ENCODE measurements at places on chromosomes 1 and 21.
A peak's percentile ranks its signal among the peaks of the same experiment; 100 is the strongest.

GRCh38 chr1:153990468-153991150 is at the start of gene RPS27:
TSS of gene RPS27 (plus strand) at chr1:153990762. CDS start at chr1:153990797, 35 bp downstream.
- peak; percentile 90 for DNase-seq

DNA sequence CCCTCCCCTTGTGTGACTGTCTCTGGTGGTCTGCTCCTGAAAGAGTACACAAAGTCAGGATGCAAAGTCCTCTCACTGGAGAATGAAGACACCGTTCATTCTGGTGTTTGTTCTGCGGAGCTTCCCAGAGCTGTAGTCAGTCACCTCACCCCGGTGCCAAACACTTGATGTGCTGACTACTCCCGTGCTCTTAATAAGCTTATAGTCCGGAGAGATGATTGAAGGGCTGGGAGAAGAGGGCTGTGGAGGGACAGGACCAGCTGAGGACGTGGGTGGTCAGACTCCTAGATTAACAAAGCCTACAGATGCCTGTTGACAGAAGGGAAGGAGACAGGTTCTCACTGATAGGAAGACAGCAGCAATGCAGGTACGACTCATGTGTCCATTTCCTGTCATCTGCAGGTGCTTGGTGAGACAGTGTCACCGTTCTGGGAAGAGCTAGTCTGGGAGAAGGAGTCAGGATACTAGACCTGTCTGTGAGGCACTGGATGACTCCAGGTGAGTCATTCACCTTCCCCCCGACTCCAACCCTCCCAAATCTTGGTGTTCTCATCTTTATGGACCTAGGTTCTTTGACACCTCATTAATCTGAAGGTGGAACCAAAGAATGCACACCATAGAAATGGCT is 40.4 kb upstream of the LRRN2 start:
- DNase-seq, result no peak

DNA sequence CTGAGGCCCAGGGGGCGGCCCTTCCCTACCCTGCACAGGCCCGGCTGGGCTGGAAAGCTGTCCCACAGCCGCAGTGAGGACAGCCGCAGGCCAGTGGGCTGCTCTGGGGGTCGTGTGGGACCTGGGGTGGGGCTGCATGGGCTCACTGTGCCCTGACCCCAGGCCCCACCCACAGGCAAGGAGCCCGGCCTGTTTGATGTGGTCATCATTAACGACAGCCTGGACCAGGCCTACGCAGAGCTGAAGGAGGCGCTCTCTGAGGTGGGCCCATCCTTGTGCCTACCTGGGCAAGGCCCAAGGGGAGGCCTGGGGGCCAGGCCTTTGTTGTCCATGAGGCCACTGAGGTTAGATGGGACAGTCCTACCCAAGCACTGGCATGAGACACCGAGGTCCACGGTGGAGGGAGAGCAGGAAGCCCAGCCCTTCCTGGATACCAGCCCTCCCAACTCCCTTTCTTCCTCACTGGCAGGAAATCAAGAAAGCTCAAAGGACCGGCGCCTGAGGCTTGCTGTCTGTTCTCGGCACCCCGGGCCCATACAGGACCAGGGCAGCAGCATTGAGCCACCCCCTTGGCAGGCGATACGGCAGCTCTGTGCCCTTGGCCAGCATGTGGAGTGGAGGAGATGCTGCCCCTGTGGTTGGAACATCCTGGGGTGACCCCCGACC is 1.4 kb upstream of the GJC2 start:
- DNase-seq, result no peak

GRCh38 chr21:42580793-42581321 is 67.2 kb downstream of the SLC37A1 start:
- DNase-seq, result no peak

- peak; percentile 2 for DNase-seq
These were observed 94.7 kb downstream of the DMRTB1 start for GRCh38 chr1:53553734-53554509.

DNA sequence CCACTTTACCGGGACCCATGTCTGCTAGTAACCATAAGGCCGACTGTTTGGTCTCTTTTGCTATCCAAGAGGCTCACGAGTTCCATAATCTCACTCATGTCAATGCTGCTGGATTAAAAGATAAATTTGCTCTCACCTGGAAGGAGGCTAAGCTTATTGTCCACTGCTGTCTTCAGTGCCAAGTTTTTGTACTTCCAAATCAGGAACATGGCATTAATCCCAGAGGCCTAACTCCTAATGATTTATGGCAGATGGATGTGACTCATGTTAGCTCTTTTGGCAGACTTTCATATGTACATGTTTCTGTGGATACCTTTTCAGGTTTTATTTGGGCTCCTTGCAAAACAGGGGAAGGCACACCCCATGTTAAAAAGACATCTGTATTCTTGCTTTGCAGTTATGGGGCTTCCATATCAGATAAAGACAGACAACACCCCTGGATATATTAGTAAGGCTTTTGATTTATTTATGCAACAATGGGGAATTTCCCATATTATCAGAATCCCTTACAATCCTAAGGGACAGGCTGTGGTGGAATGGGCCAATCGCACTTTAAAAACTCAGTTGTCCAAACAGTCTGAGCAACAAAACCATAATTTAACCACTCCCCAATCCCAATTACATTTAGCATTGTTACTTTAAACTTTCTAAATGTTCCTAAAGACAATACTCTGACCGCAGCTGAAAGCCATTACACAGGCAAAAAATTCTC is 162.7 kb downstream of the IER5 start:
- no peak for DNase-seq

DNA sequence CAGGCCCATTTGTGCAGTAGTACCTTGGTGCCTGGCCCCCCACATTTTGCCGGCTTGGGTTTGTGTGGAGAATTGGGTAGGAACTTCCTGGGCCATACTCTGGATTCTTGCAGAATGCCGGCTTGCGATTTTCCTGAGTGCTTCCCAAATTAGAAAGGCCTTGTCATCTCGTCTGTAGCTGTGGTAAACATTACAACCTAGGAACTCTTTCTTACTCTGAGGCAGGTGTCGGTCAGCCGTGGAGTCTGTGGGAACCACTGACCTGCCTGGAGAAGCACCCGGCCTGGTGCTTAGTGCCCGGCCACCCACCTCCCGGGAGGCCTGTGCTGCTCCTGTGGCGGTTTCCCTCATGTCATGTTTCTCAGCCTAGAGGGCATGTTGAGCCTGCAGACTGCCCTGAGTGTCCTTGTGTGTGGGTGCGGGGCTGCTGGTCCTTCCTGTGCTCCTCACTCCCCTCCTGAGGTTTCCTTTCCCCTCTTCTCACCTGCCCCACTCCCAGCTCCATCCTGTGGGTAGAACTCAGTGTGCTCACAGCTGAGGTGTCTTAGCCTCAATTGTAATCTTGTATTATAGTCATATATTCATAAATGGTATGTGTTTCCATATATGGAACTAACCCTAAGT is 64.7 kb downstream of the S100B start:
- no peak for DNase-seq

GRCh38 chr21:37432710-37433455 is 66.3 kb downstream of the DYRK1A start:
- no peak for DNase-seq

- no peak for DNase-seq
These were observed 72.4 kb downstream of the ZNF281 start for GRCh38 chr1:200337410-200337809.

DNA sequence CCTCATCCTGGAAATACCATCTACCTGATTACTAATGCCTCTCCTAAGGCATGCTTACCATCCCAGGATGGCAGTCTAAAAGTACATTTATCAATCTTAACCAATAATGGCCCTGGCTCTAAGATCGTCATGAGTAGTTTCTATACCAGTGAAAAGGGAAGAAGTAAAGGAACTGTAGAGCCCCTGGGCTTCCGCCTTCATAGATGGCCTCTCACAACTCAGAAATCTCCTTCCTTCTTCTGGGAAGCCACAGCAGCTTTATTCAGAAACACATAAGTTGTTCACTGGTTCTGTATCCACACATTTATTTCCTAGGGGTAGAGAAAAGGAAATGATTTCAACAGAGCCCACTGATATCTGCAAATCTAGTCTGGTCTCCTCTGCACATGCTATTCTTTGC is 41.0 kb upstream of the CD5L start:
- DNase-seq, result no peak

GRCh38 chr1:86259390-86259789 is 102.8 kb upstream of the COL24A1 start:
- no peak for DNase-seq

DNA sequence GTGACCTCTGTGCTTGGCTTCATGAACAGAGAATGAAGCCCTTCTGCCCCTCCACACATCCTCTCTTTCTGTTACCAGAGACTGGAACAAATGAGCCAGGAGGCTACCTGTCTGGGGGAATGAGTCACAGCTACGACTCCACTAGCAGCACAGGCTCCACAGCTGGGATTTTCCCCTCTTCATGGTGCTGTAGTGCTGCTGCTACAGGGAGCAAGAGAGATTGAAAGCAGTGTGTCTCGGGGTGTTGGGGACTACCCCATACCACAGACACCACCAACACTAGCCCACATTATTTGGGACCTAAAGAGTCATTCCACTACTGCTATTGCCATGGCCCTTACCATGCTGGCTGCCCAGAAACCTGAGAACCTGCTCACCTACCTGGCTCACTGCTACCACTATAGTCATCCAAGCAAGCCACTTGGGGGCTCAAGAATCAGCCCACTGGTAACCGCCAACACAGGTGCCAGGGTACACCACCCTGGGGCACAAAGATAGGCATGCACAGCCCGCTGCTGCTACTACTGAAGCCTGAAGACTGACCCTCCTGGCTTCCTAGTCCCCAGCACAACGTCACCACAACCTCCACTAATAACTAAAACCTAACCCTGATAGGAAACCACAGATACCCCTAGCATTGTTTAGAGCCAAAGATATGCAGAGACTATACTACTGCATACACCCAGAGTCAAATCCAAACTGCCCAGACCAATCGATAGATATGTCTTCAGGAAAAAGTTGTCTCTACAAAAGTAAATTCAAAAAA is 17.7 kb downstream of the CD1E start:
- no peak for DNase-seq

DNA sequence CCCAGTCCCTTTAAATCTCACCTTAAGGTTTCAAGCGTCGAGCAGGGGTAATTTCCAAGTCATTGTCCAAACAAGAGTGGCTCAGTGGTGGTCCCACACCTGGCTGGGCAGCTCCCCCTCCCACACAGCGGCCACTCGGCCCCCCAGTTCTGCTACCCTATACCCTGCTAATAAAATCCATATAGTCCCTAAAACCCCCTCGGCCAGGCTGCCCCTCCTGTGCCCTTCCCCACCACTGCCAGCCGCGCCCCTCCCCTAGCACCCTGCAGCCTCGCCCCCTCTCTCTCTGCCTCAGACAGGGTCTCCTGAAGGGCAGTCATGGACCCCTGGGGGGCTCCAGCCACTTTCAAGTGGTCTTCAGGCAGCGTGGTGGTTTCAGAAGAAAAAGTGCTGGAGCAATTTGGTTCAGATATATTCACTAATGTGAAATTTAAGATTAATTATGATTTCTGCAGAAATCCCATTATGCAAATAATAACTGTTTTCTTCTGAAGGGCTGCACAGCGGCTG is 34.2 kb upstream of the TTC34 start:
- no peak for DNase-seq

GRCh38 chr1:112626193-112626592 is 6.6 kb downstream of the CAPZA1 start:
- no peak for DNase-seq

GRCh38 chr1:113812661-113813135 is 422 bp upstream of the RSBN1 start:
- DNase-seq, result peak; percentile 50

GRCh38 chr1:164761009-164761408 is 202.0 kb downstream of the PBX1 start:
- no peak for DNase-seq

DNA sequence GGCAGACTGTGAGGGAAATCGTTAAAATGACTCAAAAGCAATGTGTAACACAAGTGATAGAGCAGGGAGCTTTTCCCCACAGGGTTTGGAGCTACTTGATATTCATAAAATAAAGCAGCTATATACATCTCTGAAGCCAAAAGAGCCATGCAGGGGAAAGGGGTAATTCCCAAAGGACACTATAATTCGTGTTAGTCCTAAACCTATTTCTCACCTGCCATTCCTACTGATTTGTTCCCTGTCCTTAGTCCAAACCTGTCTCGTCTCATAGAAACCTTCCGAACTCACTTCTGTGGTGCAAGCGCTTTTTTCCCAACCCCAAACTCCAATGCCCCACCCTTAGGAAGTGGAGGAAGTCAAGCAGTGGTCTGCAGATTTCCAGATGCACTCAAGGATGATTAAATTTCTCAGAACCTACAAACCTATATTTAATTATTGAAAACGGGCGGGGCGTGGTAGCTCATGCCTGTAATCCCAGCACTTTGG is 946 bp upstream of the HNRNPR start:
- DNase-seq, result peak; percentile 14

- peak; percentile 46 for DNase-seq
These were observed 76.4 kb downstream of the ATP5PO start for GRCh38 chr21:33839167-33839716.

DNA sequence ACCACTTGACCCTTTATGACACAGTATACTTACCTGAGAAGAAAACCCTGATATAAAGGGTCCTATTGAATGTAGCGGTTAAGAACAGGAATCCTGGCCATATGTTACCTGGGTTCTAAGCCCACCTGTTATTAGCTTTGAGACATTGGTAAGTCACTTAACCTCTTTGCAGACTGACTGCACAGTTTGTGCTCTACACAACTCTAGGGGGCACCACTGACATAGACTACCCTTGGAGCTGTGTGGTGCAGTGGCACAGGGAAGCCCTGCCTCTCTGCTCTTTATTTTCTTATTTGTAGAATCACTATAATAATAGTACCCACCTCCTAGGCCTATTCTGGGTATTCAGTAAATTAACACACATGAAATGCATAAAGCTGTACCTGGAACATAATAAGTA is 165.6 kb downstream of the C1orf94 start:
- no peak for DNase-seq

DNA sequence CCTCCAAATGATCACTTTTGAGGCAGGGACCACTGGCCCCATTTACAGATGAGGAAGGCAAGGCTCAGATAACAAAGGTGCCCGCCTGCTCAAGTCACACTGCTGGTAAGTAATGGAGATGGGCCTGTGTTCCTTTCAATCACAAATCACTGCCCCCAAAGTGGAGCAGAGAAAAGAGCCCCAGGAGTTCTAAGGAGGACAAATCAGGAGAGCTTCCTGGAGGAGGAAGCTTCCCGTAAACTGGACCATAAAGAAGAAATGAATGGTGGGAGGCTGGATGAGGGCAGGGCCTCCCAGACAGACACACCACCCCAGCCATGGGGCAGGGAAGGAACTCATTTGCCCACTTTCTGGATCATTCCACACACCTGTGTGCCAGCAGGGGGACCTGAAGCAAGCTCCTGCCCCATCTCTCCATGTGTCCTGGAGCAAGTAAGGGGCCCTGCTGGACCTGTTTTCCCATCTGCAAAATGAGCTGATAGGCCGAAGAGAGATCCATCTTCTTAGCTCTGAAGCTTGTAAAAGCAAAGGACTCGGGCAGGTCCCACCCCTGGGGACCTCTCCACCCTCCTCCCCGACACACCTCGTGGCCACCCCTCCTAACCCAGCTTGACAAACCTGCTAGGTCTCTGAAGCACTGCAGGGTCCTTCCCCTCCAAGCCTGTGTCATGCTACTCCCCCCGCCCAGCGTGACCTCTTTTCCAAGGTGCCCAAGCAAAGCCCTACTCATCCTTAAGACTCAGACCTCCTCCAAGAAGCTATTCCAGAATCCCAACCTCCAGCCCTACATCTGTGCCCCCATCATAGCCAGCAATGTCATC is 5.5 kb downstream of the LAPTM5 start:
- DNase-seq, result no peak
